Mesothelial cell of epicardium (in vitro differentiated cells): ENCODE measurements at places on chromosomes 1 and 21.

GRCh38 chr21:38780879-38781278 is 24.9 kb upstream of the ETS2 start:
- no peak for DNase-seq

DNA sequence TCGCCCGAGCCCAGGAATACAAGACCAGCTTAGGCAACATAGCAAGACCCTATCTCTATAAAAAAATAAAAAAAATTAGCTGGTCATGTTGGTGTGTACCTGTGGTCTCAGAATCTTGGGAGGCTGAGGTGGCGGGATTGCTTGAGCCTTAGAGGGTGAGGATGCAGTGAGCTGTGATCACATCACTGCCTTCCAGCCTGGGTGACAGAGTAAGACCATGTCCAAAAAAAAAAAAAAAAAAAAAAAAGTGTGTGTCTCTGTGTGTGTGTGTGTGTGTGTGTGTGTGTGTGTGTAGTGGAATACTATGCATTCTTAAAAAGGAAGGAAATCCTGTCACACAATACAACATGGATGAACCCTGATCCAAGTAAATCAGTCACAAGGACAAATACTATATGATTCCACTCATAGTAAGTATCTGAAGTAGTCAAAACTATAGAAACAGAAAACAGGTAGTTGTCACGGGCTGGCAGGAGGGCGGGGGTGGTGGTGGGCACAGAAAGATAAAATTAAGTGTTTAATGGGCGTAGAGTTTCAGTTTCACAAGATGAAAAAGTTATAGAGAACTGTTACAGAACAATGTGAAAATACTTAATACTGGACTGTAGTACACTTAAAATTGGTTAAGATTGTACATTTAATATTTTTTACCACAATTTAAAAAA is 47.8 kb downstream of the SELENOF start:
- no peak for DNase-seq

DNA sequence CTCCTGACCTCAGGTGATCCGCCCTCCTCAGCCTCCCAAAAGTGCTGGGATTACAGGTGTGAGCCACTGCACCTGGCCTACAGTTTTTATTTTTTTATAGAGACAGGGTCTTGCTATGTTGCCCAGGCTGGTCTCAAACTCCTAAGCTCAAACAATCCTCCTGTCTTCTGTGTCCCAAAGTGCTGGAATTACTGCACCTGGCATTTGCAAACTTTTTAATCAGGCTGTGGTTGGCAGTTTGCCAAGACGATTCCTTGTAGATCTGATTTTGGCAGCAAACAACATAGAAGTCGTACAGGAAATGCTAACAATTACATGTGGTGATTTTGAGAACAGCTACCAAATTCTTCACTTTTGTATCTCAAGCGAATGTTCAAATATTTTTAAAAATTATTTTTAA is 10.1 kb downstream of the RBP7 start:
- no peak for DNase-seq

GRCh38 chr1:62265956-62266935 is 53.0 kb downstream of the KANK4 start:
- no peak for DNase-seq

GRCh38 chr1:216742625-216743024 is 19.4 kb upstream of the ESRRG start:
- DNase-seq: no peak

- no peak for DNase-seq
Observed at GRCh38 chr1:20291645-20292084, 990 bp downstream of the VWA5B1 start.

GRCh38 chr1:36622741-36623648 is 140.3 kb upstream of the CSF3R start:
- DNase-seq: no peak

DNA sequence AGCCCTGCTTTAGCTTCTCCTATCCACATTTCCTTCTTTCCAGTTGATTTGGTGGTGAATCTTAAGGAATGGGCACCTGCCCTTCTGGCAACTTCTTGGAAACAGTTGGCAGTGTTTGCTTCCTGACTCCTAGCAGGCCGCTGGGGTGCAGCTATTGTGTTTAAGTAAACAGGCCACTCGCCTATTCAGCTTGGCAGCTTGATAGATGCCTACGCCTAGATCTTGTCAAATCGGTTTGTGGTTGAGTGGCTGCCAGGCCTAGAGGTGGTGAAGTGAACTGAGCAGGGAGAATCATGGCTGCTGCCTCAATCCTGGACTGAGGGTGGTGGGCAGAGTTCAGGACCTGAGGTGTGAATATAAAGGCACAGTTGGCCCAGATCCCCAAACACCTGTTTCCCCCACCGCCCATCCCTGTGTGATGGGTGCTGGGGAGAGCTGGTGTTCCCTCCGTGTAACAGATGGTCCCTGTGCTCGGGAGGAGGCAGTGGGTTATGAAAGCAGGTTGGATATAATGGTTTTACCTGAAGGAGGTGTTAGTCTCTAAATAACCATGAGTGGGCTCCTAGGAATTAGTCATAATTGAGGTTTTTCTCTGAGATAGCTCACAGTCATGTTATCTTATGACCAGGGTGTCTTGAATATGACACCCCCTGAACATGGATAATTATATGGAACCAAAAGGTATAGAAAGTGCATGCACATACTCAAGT is 940 bp upstream of the PLA2G2C start:
- DNase-seq: no peak

DNA sequence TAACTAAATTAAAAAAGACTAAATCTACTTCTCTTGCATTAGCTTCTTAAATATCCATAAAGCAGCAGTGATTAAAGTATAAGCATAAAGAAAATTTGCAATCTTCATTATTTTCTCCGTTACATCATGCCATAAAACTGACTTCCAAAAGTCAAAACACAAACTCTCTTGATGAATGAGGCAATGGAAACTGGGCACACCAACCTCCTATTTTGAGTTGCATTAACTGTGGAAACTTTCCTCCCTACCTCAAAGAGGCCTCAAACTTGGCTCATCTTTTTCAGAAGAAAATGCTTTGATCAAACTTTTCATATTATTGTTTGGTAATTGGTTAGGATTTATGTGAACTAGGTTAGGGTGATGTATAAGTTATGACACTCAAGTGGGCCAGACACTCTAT is 4.1 kb upstream of the BTG3 start:
- no peak for DNase-seq

GRCh38 chr1:165910764-165911421 is 83.5 kb downstream of the UCK2 start:
- no peak for DNase-seq

GRCh38 chr1:78799926-78800325 is 150.3 kb downstream of the IFI44 start:
- no peak for DNase-seq

DNA sequence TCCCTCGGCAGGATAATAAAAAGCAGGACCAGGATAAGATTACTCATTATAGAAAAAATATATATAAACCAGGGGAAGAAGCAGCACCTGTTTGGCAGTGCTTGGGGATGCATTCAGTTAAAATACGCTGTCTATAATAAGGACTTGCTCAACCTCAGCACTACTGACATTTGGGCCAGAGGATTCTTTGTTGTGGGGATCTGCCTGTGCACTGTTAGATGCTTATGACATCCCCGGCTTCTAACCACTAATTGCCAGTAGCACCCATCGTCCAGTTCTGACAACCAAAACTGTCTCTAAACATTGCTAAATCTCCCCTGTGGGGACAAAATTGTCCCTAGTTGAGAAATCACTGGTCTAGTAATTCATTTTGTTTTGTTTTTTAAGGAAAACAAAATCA is 242.1 kb downstream of the SLC45A1 start:
- no peak for DNase-seq

- no peak for DNase-seq
Observed at GRCh38 chr1:240304466-240304865, 212.8 kb downstream of the FMN2 start.

- no peak for DNase-seq
Observed at GRCh38 chr1:186454981-186455380, 5.9 kb downstream of the PDC start.

DNA sequence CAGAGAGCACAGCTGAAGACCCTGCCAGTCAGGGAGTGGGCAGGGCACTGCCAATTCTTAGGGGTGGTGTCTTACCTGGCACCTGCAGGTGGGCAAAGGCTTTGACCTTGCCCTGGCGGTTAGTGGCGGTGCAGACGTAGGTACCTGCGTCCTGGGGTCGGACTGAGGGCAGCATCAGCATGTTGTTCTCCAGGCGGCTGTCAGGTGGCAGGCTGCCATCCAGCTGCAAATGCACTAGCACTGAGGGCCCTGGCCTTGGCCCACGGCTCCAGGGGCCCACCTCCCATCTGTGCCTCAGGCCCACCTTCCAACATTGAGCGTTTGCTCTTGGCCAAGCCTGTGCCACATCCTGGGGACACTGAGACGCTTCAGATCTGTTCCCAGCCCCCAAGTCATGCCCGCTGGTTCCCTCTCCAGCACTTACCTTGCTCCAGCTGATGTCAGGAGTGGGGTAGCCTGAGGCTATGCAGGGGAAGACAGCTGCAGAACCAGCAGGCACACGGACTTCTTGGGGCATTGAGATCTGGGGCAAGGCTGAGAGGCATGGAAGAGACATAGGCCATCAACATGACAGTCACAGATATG is 21.4 kb downstream of the LDLRAD2 start:
- no peak for DNase-seq

DNA sequence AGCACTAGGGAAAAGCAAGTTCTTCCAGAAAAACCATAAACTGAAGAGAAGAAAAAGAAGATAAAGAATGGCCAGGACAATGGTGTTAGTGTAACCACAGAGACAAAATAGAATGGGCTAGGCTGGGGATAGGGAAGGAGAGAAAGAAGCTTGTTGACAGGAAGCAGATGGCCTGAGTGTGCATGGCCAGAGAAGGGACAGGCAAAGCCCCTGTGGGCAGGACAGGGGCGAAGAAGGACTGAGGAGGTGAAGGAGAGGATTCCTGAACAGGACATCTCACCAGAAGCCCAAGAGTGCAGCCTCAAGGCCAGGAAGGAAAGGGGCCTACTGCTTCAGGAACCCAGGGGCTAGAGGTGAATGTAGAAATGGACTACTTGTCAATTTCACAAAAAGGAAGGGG is 29.3 kb downstream of the IQGAP3 start:
- DNase-seq: no peak

DNA sequence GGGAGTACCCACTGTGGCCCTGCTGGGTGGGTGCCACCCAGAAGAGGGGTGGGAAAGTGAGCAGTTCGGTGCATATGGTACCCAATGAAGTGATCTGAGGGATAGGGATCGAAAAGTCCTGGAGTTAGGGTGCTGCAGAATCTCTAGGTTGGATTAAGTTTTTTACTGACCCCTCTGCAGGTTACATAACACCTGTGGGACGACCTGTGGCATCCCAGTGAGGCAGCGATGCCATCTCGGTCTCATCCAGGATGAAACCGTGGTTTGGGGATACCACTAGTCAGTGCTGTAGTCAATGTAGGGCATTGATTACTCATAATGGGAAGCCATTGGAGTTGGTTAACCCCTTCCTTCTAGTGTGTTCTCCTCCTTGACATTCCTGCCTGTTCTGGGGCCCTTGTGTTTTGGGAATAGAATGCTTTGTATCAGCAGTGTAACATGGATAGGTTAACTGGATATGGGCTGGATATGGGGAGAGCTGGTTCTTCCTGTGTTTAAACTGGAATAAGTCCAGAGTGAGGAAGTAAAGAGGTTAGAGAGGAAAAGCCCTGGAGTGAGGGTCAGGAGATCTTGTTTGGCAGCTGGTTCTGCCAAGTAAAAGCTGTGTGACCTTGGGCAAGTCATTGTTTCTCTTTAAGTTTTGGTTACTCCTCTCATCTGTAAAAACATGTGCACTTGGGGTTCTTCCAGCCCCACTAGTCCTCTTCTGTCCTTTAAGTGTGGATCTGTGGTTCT is 42.8 kb upstream of the ATF3 start:
- no peak for DNase-seq

DNA sequence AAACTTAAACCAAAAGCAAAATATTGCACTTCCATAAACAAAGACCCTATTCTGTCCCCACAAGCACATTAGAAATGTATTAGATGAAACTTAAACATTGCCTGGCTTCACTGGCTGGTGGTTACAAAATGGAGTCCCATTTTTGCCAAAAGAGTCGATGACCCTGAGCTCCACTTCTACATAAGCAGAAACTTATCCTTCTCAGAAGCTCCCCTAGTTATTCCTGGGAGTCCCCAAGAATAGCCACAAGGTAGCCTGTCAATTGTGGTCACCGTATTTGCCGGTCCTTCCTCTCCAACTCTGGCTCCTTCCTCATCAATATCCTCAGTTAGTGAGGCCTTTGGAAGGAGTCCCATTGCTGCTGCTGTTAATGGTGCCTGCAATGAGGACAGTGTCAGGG is 37.3 kb downstream of the CDCP2 start:
- DNase-seq: no peak

GRCh38 chr1:186443638-186444037 is 17.3 kb downstream of the PDC start:
- no peak for DNase-seq

- DNase-seq: no peak
Observed at GRCh38 chr1:225464851-225465792, 37.3 kb upstream of the LBR start.

- DNase-seq: no peak
Observed at GRCh38 chr1:182617734-182618351, 13.7 kb upstream of the RGS16 start.

- DNase-seq: no peak
Observed at GRCh38 chr21:36664662-36664990, 34.3 kb upstream of the SIM2 start.

- DNase-seq: no peak
Observed at GRCh38 chr1:167126317-167126716, 32.4 kb downstream of the STYXL2 start.

GRCh38 chr1:116971965-116972673 is 29.4 kb upstream of the CD101 start:
- no peak for DNase-seq

GRCh38 chr1:171739656-171740055 is 2.2 kb downstream of the VAMP4 start:
- DNase-seq: no peak

GRCh38 chr1:58568271-58568860 is 8.7 kb downstream of the TACSTD2 start:
- DNase-seq: no peak

GRCh38 chr1:154774175-154774855 is 95.8 kb downstream of the KCNN3 start:
- DNase-seq: no peak

DNA sequence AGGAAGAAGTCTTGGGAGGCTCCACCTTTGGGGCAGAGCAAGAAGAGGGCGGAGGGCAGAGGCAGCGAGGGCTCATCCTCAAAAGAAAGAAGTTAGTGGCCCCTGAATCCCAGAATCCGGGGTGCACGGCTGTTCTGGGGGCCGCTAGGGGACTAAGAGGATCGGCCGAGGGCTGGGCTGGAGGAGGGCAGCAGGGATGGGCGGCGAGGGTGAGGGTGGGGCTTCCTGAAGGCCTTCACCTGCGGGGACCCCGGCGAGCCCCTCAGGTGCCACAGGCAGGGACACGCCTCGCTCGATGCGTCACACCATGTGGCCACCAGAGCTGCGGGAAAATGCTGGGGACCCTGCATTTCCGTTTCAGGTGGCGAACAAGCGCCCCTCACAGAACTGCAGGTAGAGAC is 23.9 kb downstream of the COL6A1 start:
- DNase-seq: no peak

DNA sequence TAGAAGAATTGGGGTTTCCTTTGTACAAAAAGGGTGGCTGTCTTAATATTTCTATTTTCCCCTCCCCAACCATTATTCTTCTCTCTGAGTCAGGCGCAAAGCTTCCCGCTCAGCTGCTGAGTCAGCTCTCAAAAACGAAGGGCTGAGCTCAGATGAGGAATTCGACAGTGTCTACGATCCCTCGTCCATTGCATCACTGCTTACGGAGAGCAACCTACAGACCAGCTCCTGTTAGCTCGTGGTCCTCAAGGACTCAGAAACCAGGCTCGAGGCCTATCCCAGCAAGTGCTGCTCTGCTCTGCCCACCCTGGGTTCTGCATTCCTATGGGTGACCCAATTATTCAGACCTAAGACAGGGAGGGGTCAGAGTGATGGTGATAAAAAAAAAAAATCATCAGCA is 3.0 kb upstream of the TUFT1 start:
- DNase-seq: no peak
